Activated CD4-positive, alpha-beta T cell treated with anti-CD3 and anti-CD28 coated beads, Interleukin-2, amount 50 U/mL, for 24 hours (primary cell): ENCODE measurements at places on chromosomes 5 and 9.
A peak's percentile ranks its signal among the peaks of the same experiment; 100 is the strongest.

DNA sequence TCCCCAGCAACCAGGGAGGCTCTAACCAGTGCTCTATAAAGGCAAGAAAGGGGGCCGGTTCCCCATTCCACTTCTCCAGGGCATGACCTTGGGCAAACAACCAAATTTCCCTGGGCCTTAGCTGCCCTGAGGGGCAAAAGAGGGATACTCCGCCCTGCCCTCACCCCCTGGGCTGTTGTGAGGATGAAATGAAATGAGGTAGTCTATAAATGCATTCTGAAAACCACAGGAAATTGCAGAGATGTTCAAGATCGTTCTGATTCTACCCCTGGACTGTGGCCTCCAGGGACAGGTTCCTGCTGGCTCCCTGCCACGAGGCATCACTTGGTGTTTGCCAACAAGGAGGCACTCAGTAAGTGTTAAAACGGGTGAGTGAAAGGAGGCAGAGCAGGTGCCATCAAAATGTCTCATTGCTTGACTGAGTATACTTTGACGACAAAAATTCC lies 5.7 kb downstream of the RAPGEF1 start:
- no peak for DNase-seq

- DNase-seq = no peak
Observed at GRCh38 chr5:82176115-82176814, 101.9 kb downstream of the RPS23 start.

- DNase-seq = no peak
Observed at GRCh38 chr9:86308687-86309086, 26.3 kb upstream of the ISCA1 start.

DNA sequence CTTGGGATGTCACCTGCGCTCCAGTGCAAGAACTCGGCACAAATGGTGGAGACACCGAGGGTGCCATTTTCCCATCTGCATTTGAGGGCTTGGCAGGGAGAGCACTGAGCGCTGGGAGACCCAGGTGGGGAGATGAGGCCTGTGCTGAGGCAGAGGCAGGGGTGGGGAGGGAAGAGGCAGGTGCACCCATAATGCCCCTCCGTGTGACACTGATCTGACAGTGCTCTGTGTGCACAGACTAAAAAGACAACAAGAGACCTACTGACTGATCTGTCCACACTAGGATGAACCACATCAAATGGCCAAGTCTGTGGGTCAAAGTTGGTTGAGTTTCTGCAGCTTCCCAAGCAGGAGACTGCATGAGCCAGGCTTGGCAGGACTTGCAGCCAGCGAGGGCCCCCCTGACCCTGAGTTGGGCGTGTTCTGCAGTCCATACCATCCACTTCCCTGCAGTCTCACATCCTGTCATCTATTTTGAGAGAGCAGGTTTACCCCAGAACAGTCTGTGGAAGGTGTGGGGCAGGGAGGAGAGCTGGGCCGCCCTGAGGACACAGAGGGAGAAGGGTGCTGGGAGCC lies 41.9 kb downstream of the NEK6 start:
- no peak for DNase-seq

DNA sequence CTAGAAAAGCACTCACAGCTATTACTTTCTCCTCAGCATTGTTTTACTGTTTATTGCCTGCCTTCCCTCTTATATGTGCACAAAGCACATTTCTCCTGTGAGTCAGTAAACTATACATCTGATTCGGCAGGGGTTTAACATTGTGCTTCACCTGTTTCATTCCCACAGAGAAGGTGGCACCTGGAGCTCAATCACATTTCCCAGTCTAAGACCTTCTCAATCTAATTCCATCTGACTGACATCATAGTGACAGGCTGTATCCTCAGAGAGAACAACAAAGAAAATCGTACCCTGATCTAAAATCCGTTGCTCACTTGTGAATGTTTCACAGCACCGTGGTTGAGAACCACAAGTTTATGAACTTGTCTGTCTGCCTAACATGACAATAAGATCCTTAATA lies 92.4 kb upstream of the CAST start:
- no peak for DNase-seq

DNA sequence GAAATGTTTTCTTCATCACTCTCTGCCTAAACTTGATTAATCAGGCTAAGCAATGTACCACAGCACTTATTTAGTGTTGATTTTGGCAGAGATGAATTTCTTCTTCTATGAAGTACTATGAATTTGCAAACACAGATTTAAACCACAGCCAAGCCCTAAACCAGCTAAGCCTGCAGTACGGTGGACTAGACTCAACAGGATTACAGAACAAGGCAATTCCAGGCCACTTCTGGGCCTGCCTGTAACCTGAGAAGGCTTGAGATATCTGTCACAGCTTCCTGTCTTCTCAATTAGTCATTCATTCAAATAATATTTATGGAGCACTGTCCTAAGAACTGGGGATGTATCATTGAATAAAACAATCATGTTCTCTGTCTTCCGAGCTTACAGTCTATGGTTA lies 32.4 kb upstream of the CAST start:
- no peak for DNase-seq

GRCh38 chr5:68419081-68419636 lies 203.6 kb downstream of the PIK3R1 start:
- no peak for DNase-seq

DNA sequence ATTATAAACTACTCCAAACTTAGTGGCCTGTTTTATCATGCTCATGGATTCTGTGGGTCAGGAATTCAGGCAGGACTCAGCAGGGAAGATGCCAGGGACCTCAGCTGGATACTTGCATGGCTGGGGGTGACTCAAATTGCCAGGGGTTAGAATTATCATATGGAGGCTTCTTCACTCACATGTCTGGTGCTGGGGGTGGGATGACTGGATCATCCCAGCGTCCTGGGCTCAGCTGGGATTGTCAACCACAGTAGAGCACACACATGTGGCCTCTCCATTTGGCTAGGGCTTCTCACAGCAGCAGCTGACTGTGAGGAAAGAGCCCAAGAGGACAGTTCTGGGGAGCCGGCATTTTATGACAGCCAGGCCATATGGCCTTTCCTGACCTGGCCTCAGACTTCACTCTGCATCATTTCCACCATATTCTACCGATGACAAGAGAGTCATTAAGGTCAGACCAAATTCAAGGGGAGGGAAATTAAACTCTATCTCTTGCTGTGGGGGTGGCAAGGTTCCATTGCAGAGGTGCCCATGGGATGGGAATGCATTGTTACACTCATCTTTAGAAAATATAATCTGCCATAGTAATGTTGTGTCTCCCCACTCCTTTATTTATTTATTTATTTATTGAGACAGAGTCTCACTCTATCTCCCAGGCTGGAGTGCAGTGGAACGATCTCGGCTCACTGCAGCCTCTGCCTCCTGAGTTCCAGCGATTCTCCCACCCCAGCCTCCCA lies 5.2 kb upstream of the GRK6 start:
- DNase-seq = no peak

DNA sequence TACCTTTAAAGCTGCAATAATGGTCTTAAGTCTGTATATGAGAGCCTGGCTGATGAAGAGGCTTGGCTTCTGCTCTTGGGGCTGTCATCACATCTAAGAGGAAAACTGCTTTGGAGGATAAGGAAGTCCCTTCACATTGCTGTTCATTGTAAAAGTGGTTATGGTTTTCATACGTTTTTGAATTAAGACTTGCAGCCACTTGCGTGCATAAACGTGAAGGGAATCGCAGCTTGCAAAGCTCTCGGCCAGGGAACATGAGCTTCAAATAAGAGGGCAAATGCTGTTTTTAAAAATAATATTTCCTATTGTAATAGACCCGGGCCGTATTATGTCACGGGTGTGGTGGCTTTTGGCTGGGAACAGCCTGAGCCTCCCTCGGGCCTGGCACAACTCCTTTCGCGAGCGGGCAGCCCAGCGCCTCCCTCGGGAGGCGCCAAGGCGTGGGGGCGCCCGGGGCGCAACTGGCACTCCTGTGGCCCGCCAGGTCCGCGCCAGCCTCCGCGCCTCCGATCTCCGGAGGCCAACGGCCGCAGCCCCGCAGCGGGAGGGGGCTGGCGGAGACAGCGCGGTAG lies 538 bp upstream of the ARHGEF28 start:
- no peak for DNase-seq

GRCh38 chr9:129885018-129885669 lies 49.9 kb downstream of the USP20 start:
- DNase-seq = no peak

GRCh38 chr5:109660301-109660700 lies 29.4 kb upstream of the MAN2A1 start:
- DNase-seq = no peak

DNA sequence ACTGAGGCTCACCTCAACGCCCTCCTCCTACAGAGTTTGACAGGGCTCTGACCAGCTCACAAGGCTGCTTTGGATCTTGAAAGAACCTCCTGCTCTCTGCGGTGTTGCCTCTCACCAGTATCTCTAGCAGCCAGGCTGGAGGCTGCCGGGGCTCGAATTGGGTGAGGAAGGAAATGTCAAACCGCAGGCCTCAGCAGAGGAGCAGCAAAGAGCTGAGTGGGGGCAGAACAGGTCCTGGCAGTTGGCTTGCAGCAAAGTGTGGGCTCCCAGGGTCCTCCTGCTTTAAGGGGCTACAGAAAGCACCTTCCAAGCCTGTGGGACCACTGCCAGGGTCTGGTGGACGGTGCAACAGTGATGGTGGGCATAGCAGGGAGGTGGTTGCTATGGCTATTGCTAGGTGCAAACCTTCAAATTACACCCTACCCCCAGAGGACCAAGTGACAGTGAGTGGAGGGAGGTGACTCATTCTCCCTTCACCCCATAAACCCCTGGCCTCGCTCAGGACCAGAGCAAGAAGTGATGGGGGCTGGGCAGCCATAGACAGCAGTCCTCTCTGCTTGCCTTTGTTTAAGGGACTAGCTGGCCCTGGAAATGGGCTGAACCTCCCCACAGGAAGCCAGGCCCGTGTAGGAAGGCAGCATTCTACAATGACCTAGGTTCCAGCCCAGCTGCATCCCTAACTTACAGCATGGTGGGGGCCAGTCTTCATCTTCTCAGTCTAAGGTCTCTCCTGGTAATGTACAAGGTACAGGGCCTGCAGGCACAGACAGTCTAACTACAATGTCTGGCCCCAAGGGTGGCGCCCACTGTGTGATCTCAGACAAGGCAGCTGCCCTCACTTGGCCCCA lies 18.7 kb downstream of the LCP2 start:
- peak; percentile 81 for DNase-seq

GRCh38 chr9:131287359-131287758 lies 2.2 kb upstream of the PLPP7 start:
- DNase-seq = no peak

- no peak for DNase-seq
Observed at GRCh38 chr9:128211186-128211980, 8.2 kb downstream of the DNM1 start.

- DNase-seq = no peak
Observed at GRCh38 chr9:26656003-26656870, 236.4 kb downstream of the CAAP1 start.

- DNase-seq = no peak
Observed at GRCh38 chr9:101028346-101029314, at the start of gene PLPPR1. Gene PLPPR1, plus strand, starts transcription at chr9:101028727.

- DNase-seq = no peak
Observed at GRCh38 chr5:133790898-133791297, 177.5 kb downstream of the C5orf15 start.

DNA sequence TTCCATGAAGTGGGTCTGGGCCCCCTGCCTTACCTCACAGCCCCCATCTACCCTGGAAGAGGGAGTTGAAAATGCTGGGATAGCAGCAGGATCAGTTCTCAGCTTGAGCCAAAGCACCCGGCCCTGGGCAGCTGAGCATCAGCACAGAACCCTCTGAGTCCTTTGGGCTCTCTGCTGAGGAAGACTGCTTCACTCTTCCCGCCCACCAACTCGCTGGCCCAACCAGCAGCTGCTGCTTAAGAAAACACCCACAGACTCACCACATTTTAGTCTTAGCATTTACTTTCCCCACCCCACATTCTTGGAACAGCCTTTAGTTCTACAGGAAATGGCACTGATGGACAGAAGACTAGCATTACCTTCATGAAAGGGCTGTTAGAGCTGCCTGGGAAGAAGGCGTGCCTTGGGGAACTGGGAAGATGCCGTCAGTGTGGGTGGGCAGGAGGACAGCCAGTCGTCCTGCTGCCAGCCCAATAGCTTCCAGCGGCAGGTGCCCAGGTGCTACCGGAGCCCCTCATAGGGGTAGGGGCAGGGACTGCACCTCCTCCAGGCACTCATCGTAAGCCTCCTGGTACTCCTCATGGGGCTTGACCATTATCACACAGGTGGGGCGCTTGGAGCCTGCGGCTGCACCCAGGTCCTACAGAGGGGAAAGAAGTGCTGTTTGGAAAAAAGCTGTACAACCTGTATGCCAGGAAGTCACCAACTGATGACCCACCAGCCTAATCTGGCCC lies 4.3 kb downstream of the NHP2 start:
- no peak for DNase-seq
